Esophagus squamous epithelium (tissue), 5 donors: ENCODE measurements at places on chromosomes 4 and X. TPM values are rescaled to one million over a fixed set of nuclear protein-coding genes. Genes with fewer than 3 reads are reported as not detected.

Gene TSC22D3
- total RNA-seq: 170 TPM

Gene KCNE5
- total RNA-seq: not detected

Gene IL1RAPL2
- not detected for total RNA-seq

Gene JADE1
- total RNA-seq: 10.7 TPM

Gene ELOVL6
- 39.5 TPM for total RNA-seq

Gene BBS12
- total RNA-seq: 0.49 TPM

Gene CFAP299
- total RNA-seq: not detected
